ENCODE measurements at places on chromosomes 4 and X. TPM values are rescaled to one million over a fixed set of nuclear protein-coding genes. Genes with fewer than 3 reads are reported as not detected.

DNA sequence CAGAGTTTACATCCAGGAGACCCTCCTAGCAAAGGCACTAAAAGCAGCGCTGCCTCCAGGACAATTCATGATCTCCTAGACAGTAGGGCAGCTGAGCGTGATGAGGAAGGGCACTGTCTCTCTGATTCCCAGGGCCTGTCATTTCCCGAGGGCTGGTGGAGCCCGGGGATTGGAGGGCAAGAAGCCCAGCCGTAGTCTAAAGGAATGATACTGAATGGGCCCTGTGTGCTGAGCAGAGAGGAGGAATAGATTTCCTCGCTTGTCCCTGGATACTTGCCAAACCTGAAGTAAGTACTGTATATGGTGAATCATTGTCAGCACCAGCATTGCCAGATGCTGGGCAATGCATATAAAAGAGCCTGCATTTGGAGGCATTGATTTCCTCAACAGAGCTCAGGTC is 88.0 kb upstream of the SLITRK2 start:
- no peak for DNase-seq

- DNase-seq: no peak
These were observed 4.3 kb downstream of the CHIC2 start for GRCh38 chr4:54060116-54060515.

Gene TMEM33
- 65.9 TPM for total RNA-seq

DNA sequence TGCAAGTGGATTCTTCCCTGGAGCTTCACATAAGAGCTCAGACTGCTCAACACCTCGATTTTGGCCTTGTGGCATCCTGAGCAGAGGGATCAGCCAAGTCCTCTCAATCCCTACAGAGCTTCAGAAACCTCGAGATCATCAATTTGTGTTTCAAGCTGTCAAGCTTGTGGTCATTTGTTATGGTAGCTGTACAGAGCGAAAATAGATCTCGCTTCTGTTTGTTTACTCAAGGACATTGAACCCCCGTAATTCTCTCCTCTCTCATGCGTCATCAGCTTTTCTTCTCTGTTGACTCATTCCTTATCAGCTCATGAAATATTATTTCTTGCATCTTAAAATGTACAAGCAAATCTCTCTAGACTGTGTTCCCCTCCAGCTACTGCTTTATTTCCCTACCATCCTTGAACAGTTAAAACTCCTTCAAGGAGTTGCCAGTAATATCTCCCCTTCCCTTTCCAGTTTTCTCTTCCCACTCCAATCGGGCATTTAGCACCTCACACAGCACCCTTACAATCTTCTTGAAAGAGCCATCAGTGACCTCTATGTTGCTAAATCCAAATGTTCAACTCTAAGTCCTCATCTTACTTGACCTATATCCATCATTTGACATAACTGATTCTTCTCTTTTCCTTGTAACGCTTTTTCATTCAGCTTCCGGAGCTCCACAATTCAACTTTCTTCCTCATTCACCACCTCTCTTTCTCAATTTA is 106.2 kb upstream of the FAT1 start:
- DNase-seq: no peak

Gene EPGN
- total RNA-seq: not detected

Gene MID2
- total RNA-seq: 6.2 TPM
